A375 (cell line): ENCODE measurements at places on chromosomes 7 and 10. TPM values are rescaled to one million over a fixed set of nuclear protein-coding genes. Genes with fewer than 3 reads are reported as not detected.

INA gene
- total RNA-seq = not detected in 2 replicates

RASA4 gene
- total RNA-seq = 8.6 and 9.7 TPM in 2 replicates

DNAH11 gene
- 1.6 and 5.0 TPM in 2 replicates for total RNA-seq

RAB19 gene
- not detected in 2 replicates for total RNA-seq

ELFN1 gene
- total RNA-seq = 0.24 and 0.60 TPM in 2 replicates

PRDX3 gene
- total RNA-seq = 99.2 and 103 TPM in 2 replicates

TLX1 gene
- not detected in 2 replicates for total RNA-seq

MACROH2A2 gene
- 8.1 and 14.7 TPM in 2 replicates for total RNA-seq

DOCK1 gene
- total RNA-seq = 31.6 and 40.7 TPM in 2 replicates

FBXO24 gene
- 0.69 and 3.8 TPM in 2 replicates for total RNA-seq

NUDT1 gene
- total RNA-seq = 63.0 and 80.4 TPM in 2 replicates

TMEM270 gene
- total RNA-seq = 0.93 TPM in 1 of 2 replicates, not detected in the other

PTPRZ1 gene
- 3.6 and 5.4 TPM in 2 replicates for total RNA-seq

OR6B1 gene
- not detected in 2 replicates for total RNA-seq

CALHM1 gene
- total RNA-seq = not detected in 2 replicates

ZNF117 gene
- 1.9 and 2.4 TPM in 2 replicates for total RNA-seq

GRM3 gene
- total RNA-seq = 0.11 TPM in 1 of 2 replicates, not detected in the other

CYP26C1 gene
- 0.04 and 0.27 TPM in 2 replicates for total RNA-seq

SFTPA2 gene
- total RNA-seq = not detected in 2 replicates

CUL2 gene
- 16.8 and 23.9 TPM in 2 replicates for total RNA-seq

PTN gene
- 5.5 and 6.4 TPM in 2 replicates for total RNA-seq

PLXDC2 gene
- 4.6 TPM in 2 replicates for total RNA-seq

MMD2 gene
- total RNA-seq = not detected in 2 replicates

IFRD1 gene
- 80.7 and 91.3 TPM in 2 replicates for total RNA-seq

PARP12 gene
- 18.8 and 21.7 TPM in 2 replicates for total RNA-seq

GIMAP8 gene
- not detected in 2 replicates for total RNA-seq

DGKI gene
- total RNA-seq = under 0.01 and 0.24 TPM in 2 replicates

HMX2 gene
- total RNA-seq = not detected in 2 replicates

ENO4 gene
- total RNA-seq = 0.16 and 0.45 TPM in 2 replicates

C10orf105 gene
- not detected in 2 replicates for total RNA-seq

NAT16 gene
- total RNA-seq = 0.05 and 0.11 TPM in 2 replicates

ATAD1 gene
- total RNA-seq = 32.4 and 41.4 TPM in 2 replicates

CDK13 gene
- 58.1 and 59.3 TPM in 2 replicates for total RNA-seq

GNG11 gene
- total RNA-seq = 13.0 and 23.2 TPM in 2 replicates
